ENCODE measurements at places on chromosomes 7 and 10.

GRCh38 chr10:117945651-117946050 is 101.1 kb downstream of the RAB11FIP2 start:
- DNase-seq = no peak

GRCh38 chr10:32887481-32887880 is 70.5 kb downstream of the ITGB1 start:
- no peak for DNase-seq

DNA sequence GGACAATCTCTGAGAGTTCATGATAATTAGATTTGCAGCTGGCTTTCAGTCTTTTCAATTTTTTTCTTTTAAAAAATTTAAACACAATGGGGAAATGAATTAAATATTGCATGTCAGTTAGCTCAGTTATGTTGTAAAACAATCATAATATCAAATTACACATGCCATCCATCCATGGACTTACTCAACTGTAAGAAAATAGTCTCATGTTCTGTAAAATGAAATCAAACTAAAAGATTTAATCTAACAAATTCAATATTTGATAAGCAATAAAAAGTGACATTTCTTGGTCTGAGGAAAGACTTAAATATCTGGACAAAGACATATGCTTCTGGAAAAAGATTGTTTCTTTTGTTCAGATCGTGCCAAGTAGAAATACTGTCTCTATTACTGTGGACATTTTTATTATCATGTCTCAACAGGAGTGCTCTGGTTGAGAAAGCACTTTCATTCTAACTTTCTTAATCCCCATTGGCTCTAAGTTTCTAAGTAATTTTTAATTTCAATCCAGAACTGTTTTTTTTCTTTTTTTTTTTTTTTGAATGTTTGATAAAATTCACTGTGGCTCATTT is 179.2 kb upstream of the FAM3C start:
- no peak for DNase-seq

DNA sequence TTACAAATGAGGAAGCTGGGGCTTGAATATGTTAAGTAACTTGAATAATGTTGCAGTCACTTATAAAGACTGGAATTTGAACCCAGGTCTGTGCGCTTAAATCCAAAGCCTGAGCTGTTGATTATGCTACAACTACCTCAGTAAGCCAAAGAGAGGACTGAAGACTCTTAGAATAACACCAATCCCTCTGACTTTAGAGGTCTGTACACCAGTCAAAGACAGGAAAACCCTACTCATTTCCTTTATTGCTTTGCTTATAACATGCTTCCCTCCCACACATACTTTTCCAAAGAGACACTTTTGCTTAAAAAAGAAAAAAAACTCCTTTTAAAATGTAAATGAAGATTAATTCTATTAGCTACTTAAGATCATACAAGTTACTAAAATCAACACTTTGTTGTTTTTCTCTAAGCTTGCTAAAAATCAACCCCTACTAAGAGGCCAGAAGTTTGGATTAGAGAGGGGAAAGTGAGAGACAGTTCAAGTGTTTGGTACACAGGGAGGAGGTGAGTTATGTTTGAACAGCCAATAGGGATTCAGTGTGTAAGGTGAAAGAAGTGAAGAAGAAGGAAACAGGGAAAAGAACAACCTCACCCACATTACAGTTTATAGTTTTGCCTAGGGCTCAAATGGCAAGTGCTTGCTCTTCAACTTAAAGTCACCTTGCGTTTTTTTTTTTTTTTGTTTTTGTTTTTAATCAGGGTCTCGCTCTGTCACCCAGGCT is 74.8 kb downstream of the MDH2 start:
- DNase-seq = no peak

DNA sequence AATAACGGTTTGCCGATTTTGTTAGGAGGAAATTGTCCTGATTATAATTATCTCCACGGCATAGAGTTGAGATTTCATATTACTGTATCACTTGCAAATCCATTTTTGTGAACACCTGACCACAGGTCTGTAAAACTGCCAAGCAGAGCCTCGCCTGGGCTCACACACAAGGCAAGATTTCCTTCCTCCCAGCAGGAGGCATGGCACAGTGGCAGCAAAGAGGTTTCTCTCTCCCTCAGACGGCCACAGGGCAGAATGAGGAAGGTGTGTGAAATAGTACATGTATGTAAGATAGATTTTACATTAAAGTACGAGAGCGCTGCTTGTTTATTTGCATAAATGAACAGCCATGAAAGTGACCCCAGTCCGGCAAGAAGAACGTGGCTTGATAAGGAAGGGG is 130.1 kb downstream of the CELF2 start:
- DNase-seq = no peak

DNA sequence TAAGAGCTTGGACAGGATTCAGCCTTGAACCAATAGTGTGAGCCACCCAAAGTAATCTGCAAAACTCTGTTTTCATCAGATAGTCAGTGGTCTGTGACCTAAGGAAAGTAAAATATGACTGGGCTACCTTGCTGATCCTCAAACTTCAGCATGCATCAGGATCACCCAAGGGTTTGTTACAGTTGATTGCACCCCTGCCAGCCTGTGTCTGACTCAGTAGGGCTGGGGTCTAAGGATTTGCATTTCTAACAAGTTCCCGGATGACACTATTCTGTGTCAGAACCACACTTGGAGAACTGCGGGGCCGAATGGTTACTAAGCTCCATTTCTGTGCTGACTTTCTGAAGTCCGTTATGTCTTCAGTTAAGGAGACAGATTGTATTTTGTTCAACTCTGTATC is 40.6 kb upstream of the TSPAN13 start:
- no peak for DNase-seq

DNA sequence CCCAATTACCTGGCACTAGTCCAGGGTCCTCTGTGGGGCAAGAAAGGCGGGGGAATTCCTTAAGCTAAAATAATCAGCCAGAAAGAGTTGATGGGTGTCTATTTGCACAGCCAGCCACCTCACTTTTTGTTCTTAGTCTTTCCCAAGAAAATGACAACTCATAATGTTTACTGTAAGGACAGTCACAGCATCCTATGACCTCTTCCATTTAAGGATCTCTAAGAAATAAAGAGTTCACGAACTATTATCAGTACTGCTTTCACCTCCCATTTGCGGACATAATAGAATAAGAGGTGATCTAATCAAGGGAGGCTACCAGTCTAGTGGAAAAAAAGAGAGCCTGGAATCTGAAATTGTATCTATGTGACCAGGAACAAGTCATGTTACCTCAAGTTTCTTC is 72.4 kb upstream of the LRRC17 start:
- no peak for DNase-seq

- DNase-seq = no peak
Measured at GRCh38 chr7:68691261-68692216, 906.7 kb upstream of the AUTS2 start.

DNA sequence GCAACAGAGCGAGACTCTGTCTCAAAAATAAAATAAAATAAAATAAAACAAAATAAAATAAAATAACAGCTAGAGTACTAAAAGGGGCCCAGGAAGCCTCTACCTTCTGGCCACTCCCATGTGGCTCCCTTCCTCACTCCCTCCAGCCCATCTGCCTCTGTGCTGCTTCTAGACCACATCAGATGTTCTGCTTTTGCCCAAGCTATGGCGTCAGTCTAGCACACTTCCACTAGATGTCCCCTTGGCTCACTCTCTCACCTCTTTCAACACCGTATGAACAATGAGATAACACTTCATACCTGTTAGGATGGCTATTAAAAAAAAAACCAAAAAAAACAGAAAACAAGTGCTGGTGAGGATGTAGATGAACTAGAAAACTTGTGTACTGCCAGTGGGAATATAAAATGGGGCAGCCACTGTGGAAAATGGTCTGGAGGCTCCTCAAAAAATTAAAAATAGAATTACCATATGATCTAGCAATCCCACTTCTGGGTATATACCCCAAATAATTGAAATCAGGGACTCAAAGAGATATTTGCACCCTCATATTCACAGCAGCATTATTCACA is 132.3 kb downstream of the ARHGAP22 start:
- no peak for DNase-seq

DNA sequence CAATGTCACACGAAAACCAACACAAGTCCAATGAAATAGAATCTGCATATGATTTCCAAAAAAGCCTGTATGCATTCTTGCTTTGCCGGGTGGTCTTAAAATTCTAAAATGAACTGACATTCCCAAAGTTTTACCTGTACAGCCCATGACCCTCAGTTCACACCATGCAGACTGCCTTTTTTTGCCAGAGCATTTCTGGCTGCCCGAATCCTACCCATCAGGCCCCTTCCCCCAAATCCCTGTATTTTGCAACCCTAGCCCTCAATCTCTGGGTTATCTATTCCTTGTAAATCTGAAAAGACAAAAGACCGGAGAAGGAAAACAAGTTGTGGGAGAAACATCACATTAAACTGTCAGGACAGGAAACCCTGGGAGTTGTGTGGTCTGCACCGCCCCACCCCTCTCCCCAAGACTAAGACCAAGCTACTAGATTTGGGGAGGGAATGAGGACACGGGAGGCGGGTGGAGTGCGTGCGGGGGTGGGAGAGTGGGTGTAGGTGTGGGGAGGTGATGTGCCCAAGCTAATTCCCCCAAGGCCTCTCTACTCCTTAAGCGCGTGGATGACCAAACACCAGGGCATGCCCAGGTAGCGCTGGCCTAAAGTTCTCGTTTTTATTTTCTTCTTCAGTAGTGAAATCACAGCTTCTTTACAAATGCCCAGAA is 1.4 kb downstream of the JCAD start:
- DNase-seq = no peak

- no peak for DNase-seq
Measured at GRCh38 chr7:28330384-28331070, 81.8 kb upstream of the CREB5 start.

- DNase-seq = no peak
Measured at GRCh38 chr7:3695602-3696001, 394.6 kb downstream of the SDK1 start.

DNA sequence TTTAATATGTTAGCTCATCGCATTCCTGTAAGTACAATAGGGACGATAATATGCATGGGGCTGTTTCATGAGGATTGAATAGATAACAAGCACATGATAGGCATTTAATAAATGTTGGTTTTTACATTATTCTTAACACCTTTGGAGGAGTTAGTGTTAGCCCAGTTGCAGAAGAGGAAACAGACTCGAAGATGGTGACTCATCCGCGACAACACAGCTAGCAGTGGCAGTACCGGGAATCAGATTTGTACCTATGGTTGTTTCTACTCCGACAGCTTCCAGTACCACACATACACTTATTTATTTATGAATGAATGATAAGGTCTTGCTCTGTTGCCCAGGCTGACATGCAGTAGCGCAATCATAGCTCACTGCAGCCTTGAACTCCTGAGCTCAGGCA is 2.9 kb downstream of the LRMDA start:
- DNase-seq = no peak

GRCh38 chr7:84230491-84230890 is 35.9 kb upstream of the SEMA3A start:
- no peak for DNase-seq

- DNase-seq = no peak
Measured at GRCh38 chr7:128835790-128836641, 5.8 kb downstream of the FLNC start.

GRCh38 chr7:109456116-109456515 is 886.4 kb downstream of the DNAJB9 start:
- DNase-seq = no peak

DNA sequence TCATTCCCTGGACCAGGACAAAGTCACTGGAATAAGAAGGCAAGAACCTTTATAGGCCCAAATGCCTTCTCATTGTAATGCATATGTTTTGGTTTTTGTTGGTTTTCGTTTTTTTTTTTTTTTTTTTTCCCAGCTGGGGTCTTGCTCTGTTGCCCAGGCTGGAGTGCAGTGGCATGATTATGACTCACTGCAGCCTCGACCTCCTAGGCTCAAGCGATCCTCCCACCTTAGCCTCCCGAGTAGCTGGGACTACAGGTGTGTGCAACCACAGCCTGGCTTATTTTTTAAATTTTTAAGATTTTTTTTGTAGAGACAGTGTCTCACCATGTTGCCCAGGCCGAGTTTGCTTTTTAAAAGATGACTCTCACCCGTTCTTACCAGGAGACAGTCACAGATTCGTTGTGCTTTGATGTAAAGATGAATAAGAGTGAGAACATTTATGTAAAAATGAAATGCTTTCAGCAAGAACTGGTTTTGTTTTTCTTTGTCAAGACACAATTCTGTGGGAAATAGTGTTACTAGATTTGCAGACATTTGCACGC is 7.6 kb downstream of the IQCE start:
- no peak for DNase-seq

GRCh38 chr10:62517252-62517651 is 143.1 kb downstream of the ZNF365 start:
- no peak for DNase-seq

DNA sequence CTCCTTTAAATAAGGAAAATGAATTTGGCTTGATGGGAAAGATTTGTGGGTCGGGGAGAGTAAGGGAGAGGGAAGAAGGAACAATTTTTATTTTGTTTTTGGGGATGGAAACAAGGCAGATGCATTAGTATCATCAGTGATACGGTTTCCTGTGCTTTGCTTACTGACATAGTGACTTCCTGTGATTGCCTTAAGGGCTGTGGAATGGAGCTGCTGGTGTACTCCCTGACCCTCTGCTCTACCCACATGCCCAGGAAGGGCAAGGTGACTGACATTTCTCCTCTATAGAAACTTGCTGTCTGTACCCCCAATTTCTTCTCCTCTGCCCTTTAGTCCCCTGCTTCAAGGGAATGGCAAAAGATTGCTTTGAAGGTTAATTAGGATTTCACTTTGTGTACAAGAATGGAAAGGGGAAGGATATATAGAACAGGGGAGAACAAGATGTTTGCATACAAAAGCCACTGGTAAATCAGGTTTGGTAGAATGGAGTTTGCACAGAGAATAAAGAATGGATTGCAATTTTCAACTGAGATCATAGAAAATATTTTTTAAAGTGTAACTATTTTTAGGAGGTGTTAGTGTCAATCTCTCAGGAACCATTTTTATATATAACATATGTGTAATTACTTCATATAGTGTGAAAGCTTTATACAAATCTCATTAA is 129.0 kb upstream of the AGR3 start:
- no peak for DNase-seq

GRCh38 chr10:120161111-120161510 is 268.6 kb downstream of the SEC23IP start:
- DNase-seq = no peak

- no peak for DNase-seq
Measured at GRCh38 chr10:34498821-34499220, 316.3 kb downstream of the PARD3 start.

DNA sequence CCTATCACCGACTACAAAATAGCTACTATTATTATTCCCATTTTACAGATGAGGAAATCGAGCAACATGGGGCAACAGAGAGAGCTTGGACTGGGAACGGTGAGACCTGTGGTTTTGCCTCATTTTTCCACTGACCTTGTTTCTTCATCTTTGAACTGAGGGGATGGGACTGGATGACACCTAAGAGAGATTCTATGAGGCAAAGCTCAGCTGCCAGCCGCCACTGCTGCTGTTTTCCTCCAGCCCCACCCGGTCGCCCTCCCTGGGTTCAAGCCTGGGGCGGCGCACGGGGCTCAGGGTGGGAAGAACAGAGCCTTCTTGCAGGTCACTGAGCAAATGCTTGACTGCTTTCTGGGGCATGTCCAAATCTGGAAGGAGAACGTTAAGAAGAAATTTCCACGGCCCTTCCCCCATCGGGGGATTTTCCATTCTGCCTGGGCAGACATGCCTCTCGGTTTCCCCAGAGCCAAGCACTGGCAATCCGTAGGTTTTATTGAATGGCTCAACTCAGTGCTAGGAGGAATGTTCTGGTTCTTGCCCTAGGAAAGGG is 12.3 kb downstream of the DDIT4 start:
- no peak for DNase-seq

- DNase-seq = peak; percentile 69
Measured at GRCh38 chr7:92836489-92836999, at the start of gene CDK6. TSS of gene CDK6 (minus strand) at chr7:92836573. CDS start at chr7:92833323, 3,250 bp downstream.

GRCh38 chr7:29844559-29844958 is 38.3 kb downstream of the WIPF3 start:
- no peak for DNase-seq
